Non-pigmented ciliary epithelial cell (primary cell): ENCODE measurements at places on chromosomes 13 and 19.

- no peak for DNase-seq
Observed at GRCh38 chr19:6812612-6813011, 40.1 kb downstream of the VAV1 start.

DNA sequence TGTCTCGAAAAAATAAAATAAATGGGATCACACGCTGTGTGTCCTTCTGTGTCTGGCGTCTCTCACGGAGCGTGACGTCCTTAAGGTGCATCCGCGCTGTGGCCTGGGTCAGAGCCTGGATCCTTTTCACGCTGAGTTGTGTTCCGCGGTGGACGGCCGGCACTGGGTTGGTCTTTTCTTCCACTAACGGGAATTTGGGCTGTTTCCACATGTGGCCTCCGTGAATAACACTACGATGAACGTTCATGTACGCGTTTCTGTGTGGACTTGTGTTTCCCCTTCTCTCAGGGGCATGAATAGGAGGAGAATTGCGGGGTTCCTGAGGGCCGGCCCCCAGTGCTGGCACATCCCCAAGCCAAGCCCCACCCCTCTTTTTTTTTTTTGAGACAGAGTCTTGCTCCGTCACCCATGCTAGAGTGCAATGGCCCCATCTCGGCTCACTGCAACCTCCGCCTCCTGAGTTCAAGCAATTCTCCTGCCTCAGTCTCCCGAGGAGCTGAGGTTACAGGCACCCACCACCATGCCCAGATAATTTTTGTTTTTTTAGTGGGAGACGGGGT is 6.2 kb upstream of the PTBP1 start:
- no peak for DNase-seq

GRCh38 chr13:109880371-109881346 is 94.3 kb upstream of the IRS2 start:
- DNase-seq: no peak

GRCh38 chr19:40717325-40717879 is 490 bp downstream of the ITPKC start:
- DNase-seq: no peak
